ENCODE measurements at places on chromosomes 2 and 18.
A peak's percentile ranks its signal among the peaks of the same experiment; 100 is the strongest.

DNA sequence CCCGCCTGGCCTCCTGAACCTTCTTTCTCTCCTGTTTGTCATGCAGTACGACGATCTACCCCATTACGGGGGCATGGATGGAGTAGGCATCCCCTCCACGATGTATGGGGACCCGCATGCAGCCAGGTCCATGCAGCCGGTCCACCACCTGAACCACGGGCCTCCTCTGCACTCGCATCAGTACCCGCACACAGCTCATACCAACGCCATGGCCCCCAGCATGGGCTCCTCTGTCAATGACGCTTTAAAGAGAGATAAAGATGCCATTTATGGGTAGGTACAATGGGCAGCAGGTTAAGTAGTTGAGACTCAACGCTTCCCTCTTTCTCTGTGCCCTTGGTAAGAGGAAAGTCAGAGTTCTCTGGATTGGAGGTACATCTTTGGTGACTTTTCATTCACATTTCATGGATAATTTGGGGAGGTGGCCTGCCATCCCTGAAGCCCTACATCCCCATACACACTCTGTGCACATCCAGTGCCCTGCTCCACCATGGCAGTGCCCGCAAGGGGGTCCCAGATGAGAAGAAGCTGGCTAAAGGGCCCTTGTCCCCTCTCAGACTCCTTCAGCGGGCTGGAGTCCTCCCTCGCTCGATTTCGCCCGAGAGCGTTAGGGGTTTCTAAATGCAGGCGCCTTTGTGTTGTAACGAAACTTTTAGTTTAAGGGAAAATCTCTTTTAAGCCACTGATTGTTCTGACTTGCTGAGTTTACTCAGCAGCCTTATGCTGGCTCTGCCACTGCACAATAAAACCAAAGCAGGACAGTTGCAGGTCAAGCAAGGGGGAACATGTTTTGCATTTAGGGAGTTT, 3.0 kb downstream of the MEIS1 start:
- DNase-seq = peak; percentile 50

- no peak for DNase-seq
These were observed 109.4 kb downstream of the TDRD15 start for GRCh38 chr2:21233194-21233593.

DNA sequence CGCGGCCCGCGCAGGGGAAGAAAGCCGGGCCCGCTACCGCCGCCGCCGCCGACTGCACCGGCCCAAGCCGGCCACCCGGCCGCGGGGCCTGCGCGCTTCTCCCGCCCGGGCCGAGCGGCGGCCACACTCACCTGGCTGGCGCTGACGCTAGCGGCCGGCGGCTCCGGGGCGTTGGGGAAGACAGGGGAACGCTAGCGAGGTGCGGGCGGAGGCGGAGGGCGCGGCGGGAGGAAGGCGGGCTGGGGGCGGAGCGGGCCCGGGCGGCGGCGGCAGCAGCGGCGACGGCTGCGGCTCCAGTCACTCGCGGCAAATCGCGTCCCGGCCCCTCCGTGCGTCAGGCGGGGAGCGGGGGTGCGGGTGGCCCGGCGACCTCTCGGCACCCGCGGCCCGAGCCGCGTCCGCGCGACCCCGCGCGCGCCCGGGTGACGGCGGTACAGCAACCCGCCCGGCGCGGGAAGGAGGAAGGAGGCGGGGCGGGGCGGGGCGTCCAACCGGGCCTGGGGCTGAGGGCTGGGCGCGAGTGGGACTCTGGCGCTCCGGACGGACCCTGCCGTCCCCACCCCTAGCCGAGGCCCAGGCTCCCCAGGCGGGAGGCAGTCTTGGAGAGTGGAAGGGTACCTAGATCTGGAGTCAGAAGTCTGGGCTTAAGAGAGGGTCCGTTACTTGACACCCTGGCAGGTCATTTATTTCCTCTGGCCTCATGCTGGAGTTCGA, at the start of gene SESTD1:
SESTD1 (minus strand) TSS at position 465 of the 714 bp plus-strand sequence. CDS start 72,991 bp downstream, outside the sequence.
- peak; percentile 86 for DNase-seq

DNA sequence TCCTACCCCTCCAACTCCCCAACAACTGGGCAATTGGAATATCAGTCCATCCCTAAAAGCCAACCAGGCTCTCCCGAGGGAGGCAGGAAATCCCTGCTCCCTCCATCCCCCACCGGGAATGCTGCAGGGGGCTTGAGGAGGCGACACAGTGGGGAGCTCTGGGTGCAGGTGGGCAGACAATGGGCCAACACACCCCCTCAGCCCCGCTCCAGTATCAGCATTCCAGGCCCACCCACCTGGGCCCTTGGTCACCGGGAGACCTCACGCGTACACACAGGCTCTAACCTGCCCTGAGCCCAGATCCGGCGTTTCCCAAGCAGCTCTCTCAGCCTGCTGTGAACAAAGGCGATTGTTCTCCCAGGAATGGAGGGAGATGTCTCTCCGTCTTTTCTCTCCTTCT, 37.6 kb upstream of the FZD7 start:
- DNase-seq = no peak

DNA sequence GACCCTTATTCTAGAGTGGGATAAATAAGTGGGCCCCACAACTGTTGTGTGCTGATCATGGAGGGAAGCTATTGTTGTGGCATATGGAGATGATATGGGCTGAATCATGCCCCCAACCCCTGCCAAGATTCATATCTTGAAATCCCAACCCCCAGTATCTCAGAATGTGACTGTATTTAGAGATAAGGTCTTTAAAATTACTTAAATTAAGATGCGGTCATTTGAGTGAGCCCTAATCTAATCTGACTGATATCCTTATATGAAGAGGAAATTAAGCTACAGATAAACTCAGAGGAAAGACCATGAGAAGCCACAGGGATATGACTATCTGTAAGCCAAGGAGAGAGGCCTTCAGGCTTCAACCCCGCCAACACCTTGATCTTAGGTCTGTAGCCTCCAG, 188.3 kb upstream of the RND3 start:
- DNase-seq = no peak

DNA sequence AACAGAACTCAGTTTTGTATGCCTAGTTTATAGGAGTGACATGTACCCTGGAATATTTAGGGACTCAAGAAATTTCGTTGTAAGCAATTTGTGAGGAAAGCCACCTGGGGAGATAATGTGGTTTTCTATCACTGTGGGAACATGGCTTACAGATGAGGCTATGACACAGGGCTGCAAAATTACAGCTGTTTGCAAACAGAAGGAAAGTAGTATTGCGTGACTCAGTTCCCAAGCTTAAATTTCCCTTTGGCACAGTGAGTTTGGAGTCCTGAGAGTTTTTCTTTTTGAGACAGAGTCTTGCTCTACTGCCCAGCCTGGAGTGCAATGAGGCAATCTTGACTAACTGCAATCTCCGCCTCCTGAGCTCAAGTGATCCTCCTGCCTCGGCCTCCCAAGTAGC, 149.8 kb downstream of the MYO5B start:
- no peak for DNase-seq

DNA sequence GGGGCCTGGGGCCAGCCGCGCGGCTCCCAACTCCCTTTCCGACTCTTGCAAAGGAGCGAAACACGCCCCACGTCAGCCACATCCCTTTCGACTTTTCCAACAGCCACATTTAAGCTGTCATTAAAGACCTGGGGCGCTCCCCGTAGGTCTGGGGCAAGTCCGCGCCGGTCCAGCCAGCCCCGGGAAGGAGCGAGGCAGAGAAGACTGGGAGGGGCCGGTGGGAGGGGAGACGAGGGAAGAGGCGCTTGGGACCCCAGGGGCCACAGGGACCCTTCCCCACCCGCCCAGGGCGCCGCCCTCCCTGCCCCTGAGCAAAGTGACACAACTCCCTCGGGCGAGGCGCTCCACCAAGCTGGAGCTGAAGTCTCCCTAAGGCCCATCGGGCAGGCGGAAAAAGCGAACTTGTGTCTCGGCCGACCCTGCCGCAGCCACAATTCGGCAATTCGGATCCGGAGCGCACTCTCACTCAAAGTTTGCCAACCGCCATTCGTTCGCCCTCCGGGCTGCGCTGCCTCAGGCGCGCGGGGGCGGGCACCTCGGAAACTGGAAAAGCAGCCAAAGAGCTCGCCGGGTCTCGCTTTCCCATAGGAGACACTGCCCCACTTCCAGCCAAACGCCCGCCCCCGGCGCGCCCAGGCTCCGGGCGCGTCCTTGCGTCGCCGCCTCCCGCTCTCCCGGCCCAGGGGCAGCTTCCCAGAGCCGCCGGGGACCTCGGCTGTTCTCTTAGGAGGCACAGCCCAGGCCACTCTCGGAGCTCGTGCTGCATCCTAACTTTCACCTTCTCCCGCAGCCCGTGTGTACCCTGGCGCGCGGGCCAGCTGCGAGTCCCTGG, 1.1 kb upstream of the KCTD1 start:
- peak; percentile 69 for DNase-seq

DNA sequence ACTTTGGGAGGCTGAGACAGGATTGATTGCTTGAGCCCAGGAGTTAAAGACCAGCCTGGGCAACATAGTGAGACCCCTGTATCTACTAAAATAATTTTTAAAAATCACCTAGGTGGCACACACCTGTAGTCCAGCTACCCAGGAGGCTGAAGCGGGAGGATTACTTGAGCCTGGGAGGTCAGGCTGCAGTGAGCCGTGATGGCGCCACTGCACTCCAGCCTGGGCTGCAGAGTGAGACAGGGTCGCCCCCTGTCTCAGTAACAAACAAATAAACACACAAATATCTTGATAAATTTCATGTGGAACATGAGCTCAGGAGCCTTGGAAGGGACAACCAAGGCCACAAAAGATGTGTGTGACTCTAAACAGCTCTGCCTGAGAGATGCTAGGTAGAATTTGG, 11.7 kb upstream of the ANKRD53 start:
- no peak for DNase-seq

DNA sequence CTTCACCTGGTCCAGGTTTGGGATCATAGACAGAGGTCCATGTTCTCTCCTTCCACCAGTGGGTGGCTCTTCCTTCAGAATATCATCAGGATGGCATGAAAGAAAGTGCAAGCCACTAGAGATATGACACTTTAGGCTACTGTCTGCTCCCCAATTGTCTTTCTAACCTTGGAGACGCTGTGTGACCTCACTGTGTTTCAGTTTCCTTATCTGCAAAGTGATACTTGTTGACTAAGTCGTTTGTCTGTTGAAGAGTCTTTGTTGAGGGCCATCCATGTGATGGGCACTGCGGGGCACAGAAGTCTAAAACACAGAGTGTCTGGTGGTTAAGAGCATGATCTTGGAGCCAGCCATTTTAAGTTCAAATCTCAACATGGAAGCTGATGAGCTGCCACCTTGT, 259.9 kb upstream of the THSD7B start:
- no peak for DNase-seq

DNA sequence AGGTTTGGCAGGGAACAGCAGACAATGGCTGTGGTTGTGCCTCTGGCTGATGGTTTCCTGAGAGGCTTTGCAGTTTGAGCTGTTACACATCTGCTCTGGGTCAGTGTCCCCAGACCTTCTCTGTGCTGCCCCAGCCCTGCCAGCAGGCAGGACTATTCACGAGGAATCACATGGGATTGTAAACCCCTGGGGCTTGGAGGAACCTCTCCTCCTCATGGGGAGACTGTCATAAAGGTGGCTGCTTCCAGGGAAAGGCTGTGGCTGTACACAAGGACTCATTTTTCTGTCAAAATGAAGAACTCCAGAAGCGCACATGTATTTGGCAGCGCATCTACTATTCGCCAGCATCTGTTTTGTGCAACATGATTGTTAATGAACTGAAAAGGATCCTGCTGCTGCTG, 142.6 kb upstream of the CYP1B1 start:
- no peak for DNase-seq

DNA sequence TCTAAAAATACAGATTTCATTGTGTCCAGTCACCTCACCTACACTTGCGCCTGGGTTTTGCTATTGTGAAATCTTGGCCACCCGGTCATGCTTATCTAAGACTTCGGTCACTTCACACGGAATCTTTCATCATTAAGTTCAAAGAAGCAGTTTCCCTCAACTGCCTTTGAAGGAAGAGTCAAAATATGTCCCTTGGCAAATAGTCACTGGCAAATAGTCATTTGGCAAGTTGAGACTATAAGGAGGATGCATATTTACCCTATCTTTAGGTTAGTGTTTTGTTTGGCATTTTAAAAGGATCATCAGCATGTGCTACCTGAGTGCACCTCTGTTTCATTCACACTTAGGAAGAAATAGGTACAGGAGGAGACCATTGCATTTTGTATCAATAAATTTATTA, 95.9 kb downstream of the FEZ2 start:
- no peak for DNase-seq

- no peak for DNase-seq
These were observed 32.5 kb downstream of the CCDC68 start for GRCh38 chr18:54926593-54927325.

- no peak for DNase-seq
These were observed 22.4 kb downstream of the TET3 start for GRCh38 chr2:74007121-74007520.

GRCh38 chr18:61398961-61399705, 65.9 kb downstream of the CDH20 start:
- DNase-seq = no peak

DNA sequence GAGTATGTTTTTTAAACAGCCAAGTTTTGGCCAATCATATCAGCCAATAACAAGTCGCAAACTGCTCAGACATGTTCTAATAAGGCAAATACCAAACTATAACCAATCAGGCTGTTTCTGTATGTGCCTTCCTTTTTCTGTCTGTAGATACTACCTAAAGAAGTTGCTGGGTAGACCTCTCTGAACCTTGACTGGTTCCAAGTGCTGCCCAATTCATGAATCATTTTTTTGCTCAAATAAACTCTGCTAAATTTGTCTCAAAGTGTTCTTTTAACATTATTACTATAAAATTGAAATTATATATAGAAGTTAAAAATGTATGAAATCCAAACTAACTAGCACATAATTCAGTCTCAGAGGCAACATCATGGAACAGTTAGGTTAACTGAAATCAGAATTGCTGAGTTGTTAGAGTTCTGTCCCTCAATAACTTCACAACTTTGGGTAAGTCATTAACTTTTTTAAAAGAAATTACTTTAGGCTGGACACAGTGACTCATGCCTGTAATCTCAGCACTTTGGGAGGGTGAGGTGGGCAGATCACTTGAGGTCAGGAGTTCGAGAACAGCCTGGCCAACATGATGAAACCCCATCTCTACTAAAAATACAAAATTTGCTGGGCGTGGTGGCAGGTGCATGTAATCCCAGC, 4.9 kb upstream of the TTC21B start:
- no peak for DNase-seq

- no peak for DNase-seq
These were observed 39.2 kb upstream of the MRPL19 start for GRCh38 chr2:75607400-75607798.

DNA sequence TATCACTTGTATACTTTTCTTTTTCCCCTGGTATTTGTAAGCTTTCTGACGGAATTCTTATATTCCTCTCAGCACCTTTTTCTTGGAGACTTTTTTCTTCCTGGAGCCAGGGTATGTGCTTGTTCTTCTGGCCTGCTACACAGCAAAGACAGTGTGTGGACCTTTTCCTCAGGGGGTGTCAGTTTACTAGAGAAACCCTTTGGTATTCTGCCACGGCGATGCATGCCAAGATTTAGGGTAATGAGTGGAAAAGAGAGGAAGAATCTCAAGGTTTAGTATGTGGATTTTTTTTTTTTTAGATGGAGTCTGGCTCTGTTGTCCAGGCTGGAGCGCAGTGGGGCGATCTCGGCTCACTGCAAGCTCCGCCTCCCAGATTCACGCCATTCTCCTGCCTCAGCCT, 152.2 kb downstream of the PHLPP1 start:
- peak; percentile 62 for DNase-seq

- no peak for DNase-seq
These were observed 593.3 kb upstream of the SYT4 start for GRCh38 chr18:43870626-43871025.

- DNase-seq = no peak
These were observed 746.6 kb downstream of the CBLN2 start for GRCh38 chr18:71797554-71797953.

GRCh38 chr2:206442833-206443734, at the start of gene ADAM23:
ADAM23 (plus strand) TSS chr2:206443532; CDS start chr2:206443867, 335 bp downstream.
- DNase-seq = peak; percentile 83

GRCh38 chr2:179020156-179020750, 29.7 kb downstream of the CCDC141 start:
- DNase-seq = no peak

- DNase-seq = no peak
These were observed 227.1 kb downstream of the MYCN start for GRCh38 chr2:16167451-16167861.

Data from left hindlimb (tissue), 1 donor.